ENCODE measurements at places on chromosomes 4 and X.

- no peak for DNase-seq
Observed at GRCh38 chrX:145821291-145821897, 3.8 kb downstream of the SLITRK2 start.

DNA sequence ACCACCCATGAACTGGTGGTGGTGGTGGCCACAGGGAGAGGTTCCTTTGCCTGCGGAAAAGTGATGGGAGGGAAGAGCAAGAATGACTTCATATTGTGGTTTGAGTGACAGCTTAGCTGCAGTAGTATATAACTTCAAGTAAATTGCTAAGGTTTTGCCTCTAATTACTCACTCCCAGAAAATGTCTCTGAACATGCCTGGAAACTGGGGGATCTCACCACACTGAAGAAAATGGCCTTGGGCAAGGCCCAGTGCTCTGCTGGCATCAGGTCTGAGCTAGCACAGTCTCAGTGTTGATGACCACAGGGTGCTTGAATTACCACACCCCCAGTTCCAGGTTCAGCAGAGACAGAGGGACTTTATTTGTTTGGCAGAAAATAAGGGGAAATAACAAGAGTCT, 2085.4 kb downstream of the ARAP2 start:
- no peak for DNase-seq

GRCh38 chr4:176340871-176341685, 21.3 kb downstream of the SPCS3 start:
- DNase-seq, result no peak

GRCh38 chr4:157220371-157220881, at the start of gene GRIA2:
TSS of gene GRIA2 (plus strand) at chr4:157220728. CDS start at chr4:157221043, 315 bp downstream.
- no peak for DNase-seq

GRCh38 chr4:41362621-41363383, 106.1 kb downstream of the UCHL1 start:
- no peak for DNase-seq

GRCh38 chr4:28469387-28469786, 1608.7 kb downstream of the STIM2 start:
- no peak for DNase-seq

DNA sequence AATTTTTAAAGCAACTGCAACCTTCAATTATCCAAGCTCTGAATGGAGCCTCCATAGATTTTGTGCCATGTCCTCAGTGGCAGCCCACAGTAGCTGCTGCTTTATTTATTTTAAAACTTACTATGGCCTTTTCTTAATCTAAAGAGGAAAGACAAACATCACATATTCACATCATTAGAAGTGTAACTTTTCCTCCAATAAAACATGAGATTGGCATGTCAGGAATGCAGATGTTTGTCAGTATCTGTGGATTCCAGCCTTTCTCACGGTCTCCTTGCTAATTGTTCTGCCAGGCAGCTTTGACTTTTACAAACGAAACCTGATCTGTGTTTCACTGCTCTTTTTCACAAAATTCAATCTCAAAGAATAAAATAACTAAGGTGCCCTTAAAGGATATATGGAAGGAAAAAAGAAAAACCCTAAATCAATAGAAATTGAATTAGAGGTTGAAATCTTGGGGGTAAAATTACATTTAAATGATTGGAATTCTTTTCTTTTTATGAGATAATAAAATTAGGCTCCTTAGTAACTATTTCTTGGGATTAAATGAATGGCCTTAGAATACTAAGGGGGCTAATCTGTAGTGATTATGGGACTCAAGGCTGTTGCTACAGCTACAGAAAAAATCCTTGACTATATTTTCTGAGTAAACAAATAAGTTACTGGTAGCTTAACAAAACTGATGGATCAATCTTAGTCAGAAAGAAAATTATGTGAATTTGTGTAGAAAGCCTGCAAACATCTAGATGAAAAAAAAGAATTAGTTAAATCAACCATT, 151.3 kb downstream of the RTL9 start:
- no peak for DNase-seq
